Inflammatory macrophage treated with lipopolysaccharide for 1 hour (primary cell): ENCODE measurements at places on chromosomes 4 and X.

DNA sequence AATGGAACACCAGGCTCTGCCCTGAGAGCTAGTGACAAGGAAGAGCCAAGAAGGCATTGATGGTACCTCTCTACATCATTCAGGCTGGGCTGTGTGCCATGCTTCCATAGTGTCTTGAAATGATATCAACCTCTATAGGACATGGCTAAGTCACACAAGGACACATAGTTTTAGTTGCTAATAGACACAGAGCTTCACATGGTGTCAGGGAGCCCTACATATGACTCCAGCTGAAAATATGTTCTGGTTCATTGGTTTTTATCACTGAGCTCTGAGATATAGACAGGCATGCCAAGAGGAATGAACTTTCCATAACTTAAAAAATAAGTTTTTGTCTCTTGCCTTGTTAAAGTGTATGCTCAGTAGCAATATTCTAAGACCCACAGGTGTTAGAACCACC, 72.1 kb upstream of the PRKG2 start:
- DNase-seq: no peak

DNA sequence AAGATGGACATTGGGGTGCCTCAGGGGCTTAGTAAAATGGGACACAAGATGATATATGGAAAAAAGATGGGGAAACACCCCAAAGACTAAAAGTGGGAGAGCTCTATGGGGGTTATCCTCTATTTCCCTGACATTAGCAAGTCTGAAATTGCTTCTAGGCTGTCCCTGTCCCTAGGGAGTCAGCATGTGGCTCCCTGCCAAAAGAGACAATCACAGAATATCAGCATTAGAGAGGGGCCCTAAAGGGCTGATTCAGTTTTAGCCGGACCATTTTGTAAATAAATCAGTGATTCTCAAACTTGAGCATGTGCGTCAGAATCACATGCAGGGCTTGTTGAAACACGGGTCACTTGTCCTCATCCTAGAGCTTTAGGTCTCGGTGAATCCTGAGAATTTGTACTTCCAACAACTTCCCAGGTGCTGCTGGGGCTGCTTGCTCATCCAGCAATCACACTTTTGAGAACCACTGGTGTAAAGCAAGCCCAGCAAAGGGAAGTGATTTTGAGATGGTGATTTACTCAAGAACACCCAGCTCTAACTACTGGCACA, 165.3 kb upstream of the DGKK start:
- no peak for DNase-seq

DNA sequence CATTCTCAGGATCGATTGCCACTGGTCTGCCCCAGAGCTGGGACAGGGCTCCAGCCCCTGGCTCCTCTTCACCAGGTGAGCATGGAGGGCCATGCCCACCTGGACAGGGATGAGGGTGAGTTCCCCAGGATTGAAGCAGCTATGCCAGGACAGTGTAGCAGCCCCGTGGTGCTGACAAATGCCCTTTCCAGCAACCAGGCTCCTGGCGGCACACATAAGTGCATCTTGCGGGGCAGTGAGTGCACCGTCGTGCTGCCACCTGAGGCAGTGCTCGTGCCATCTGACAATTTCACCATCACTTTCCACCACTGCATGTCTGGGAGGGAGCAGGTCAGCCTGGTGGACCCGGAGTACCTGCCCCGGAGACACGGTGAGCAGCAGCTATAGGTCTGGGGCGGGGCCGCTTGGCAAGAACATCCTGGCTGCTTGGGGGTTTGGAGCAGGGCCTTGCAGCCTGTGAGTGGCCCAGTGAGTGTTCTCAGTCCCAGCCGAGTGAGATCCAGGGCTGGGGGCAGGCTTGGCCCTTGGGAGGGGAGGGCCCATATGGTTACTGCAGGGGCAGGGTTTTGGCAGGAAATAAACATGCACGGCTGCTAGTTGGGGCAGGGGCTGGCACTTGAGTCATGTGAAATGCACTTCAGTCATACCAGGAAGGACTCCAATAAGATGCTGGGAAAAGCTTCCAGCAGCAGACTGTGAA, 6.1 kb downstream of the IL9R start:
- DNase-seq: no peak

- DNase-seq: no peak
Observed at GRCh38 chrX:151543706-151544105, 19.8 kb upstream of the PASD1 start.

DNA sequence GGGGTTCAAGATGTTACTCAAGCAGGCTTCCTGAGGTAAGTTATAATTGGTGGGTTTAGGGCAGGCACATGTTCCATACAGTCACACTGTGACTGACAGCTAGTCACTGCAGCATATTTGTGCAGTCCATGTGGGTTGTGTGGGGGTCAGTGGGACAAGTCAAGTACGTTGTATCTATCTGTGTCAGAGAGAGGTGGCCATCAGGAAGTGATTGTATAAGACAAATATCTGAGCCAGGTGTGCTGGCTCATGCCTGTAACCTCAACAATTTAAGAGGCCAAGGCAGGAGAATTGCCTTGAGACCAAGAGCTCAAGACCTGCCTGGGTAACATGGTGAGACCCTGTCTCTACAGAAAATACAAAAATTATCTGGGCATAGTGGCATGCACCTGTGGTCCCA, 509.3 kb downstream of the CENPC start:
- DNase-seq: no peak

GRCh38 chrX:23786268-23786815, 3.4 kb downstream of the SAT1 start:
- no peak for DNase-seq

DNA sequence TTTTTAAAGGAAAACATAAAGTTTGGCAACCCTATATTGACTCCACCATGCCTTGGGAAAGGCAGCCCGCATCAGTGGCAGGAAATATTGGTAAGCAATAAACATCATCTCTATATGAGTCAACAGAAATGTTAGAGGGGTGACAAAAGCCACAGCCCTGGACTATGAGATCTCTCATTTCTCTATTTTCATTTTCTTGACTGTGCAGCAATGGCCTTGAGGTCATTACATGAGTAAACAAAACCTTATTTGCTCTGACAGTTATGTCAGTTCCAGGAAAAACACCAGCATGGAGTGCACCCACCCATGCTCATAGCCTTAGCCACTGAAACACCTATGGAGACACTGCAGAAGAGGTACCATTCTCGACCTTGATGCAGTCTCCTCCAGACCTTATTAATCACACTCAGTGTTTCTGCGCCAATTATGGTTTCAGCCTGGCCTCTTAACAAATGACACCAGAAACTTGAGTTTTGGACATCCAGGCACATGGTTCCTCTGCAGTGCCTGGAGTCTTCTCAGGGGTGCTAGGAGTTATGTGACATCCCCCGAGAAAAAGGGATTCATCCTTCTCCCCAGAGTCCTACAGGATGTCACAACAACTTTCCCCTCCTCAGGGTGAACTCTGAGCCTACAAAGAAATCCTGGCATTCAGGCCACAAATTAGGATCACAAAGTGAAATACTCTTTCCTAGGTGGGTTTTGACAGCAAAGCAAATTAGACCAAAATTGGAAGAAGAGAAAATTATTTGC, 16.0 kb upstream of the HPGD start:
- DNase-seq: no peak

DNA sequence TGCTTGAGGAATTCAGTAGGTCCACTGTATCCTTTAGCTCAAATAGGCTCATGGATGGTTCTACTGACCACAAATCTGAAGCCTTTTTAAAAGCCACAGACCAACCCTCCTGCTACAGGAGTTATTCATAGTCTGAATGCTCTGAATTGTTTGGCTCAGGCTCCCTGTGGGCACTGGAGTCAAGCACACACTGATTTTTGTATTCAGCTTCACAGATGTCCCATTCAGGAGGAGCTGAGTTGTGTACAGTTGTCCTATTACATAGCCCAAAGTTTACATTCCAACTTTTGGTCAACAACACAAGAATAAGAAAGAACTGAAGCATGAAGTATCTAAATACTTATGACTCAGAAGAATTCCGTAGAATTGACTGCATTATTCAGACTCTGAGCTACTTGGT, 243.9 kb downstream of the UNC5C start:
- DNase-seq: no peak

GRCh38 chrX:101749436-101749835, 89.8 kb upstream of the ARMCX2 start:
- DNase-seq: no peak

DNA sequence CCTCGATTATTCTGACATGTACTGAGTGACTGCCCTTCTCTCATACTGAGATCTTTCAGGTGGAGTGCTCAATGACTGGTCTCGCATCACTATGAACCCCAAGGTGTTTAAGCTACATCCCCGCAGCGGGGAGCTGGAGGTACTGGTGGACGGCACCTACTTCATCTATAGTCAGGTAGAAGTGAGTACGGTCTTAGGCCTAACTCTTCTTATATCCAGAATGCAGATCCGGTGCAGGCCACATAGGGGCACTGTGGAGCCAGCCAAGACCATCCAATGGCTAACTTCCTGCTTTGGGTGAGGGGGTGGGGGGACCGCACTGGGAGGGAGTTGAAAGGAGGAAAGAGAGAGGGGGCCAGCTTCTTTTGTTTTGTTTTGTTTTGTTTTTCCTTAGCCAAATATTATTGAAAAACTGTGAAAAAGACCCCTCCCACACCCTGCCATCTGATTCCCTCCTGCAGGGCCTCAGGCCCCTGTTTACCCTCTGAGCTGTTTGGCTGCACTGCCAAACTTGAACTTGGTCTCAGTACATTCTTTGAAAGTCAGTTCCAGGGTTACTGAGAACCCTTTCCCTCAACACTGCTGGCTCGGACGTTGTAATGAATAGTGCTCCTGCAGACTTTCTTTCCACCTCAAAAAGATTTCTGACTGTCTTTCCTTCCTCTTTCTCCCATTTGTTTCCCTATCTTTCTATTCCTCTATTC, 16.2 kb downstream of the AWAT2 start:
- DNase-seq: peak; percentile 12

GRCh38 chrX:112627206-112627605, 52.5 kb downstream of the LHFPL1 start:
- no peak for DNase-seq

GRCh38 chr4:790466-790820, 35.5 kb downstream of the CPLX1 start:
- no peak for DNase-seq

- no peak for DNase-seq
Observed at GRCh38 chr4:40822420-40823166, 72.8 kb downstream of the NSUN7 start.

GRCh38 chr4:168551211-168551610, 54.4 kb downstream of the PALLD start:
- no peak for DNase-seq

GRCh38 chr4:84937381-84937977, 29.0 kb downstream of the WDFY3 start:
- no peak for DNase-seq

DNA sequence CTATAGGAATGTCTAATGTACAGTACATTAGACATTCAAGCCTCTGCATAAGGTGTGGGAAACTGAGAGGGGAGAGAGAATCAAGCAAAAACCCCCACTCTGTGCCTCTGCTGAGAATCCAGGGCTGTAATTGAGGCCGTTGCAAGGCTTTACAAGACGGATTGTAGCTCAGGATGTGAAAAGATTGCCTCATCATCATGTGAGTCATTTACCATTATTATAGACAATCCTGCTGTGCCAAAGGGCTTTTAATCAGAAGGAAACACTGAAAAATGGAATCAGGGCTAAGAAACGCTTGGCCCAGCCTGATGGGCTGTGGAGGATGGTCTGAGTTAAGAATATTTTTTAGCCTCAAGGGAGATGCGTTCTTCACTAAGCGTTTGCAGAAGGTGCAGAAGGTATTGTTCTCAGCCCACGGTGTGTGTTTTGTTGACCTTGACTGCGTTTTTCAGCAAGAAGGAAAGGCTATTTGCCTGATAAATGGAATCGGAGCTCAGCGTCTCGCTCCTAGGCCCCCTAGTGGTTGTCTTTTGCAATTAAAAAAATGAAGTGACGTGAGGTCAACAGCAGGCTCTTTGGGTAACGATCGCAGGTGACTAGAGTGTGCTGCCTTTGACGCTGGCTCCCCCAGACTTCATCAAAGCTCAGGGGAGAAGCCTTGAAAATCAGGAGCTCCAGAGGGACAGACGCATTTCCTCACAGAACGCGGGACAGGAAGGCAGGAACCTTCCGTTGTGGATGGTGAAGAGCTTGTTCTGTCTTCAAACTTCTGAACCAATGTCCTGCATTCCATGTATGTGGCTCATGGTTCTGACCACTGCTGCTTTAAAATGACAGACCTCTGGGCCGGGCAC, 18.1 kb upstream of the CHRNA9 start:
- DNase-seq: peak; percentile 80

GRCh38 chr4:134328741-134329140, 127.2 kb upstream of the PABPC4L start:
- DNase-seq: no peak
